ENCODE measurements at places on chromosomes 2 and 18.

- no peak for DNase-seq
Measured at GRCh38 chr18:58698701-58699193, 27.5 kb downstream of the MALT1 start.

DNA sequence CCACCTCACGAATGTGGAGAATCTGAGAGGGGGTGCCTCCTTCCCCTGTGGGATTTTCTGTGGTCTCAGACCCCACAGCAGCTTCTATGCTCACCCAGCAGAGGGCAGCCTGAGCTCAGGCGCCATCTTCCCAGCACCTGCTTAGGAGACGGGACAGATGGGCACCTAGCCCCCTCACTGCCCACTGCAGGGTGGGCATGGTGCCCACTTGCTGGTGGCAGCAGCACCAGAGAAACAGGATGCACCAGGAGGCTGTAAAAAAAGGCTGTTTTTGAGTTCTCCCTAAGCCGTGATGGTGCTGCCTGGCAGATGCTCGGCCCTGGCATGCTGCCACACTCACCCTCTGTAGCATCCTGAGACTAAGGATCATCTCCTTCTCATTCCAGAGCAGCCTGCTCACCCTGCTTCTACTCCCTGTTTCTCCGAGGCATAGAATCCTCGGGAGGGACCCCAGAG lies 19.1 kb upstream of the SLC20A1 start:
- peak; percentile 47 for DNase-seq

DNA sequence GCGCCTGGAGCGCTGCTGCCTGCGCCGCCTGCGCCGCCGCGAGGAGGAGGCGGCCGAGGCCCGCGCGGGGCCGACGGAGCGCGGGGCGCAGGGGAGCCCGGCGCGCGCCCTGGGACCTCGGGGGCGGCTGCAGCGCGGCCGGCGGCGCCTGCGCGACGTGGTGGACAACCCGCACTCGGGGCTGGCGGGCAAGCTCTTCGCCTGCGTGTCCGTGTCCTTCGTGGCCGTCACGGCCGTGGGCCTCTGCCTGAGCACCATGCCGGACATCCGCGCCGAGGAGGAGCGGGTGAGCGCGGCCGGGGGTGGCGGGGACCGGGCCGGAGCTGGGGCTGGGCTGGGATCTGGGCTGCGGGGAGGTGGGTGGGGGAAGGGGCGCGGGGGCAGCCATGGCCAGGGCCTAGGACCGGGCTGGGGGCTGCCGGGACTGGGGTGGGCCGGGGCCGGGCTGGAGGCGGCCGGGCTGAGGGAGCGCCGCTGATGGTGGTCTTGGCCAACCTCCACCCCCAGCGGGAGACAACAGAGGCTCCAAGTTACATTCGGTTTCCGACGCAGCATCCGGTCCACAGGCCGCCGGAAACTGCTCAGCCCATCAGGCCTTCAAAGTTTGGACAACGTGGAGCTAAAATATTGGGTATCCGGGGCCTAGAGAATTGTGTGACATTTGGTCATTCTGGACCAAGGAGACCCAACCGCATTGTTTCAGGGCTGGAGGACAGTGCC lies 66.4 kb downstream of the KCNG2 start:
- DNase-seq, result no peak

- no peak for DNase-seq
Measured at GRCh38 chr2:235654103-235654813, 160.4 kb downstream of the AGAP1 start.

DNA sequence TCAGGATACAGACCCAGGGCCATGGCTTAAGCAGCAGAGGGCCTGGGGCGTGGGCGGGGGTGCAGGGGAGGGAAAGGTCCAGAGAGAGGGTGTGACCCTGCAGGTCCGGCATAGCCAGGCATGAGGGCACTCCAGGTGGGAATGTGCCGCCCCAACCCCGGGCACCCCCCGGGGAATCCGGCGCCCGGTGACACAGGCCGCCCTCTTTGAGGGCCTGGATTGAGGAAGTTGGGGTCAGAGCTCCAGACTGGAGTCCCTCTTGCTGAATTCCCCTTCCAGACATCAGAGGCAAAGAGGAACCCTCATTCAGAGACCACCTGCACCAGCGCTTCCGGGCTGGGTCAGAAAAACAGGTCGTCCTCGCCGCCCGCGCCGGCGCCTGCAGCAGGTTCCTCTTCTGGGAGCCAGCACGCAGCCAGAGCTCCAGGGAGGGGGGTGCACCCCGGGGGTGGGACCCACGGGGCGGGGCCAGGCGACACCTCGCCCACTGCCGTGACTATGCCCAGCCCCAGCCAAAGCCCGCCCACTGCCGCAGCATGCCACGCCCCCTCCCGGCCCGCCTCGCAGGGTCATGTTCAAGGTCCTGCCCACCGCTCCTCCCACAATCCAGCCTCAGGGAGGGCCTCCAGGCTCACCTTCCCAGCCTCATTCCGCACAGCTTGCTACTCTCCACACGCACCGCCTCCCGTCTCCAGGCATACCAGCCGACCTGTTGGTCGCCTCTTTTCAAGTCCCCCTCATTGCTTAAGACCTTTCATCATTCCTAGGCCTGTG lies 98.3 kb upstream of the ID2 start:
- DNase-seq, result peak; percentile 75

GRCh38 chr18:36247036-36247435 lies 50.5 kb upstream of the FHOD3 start:
- no peak for DNase-seq

DNA sequence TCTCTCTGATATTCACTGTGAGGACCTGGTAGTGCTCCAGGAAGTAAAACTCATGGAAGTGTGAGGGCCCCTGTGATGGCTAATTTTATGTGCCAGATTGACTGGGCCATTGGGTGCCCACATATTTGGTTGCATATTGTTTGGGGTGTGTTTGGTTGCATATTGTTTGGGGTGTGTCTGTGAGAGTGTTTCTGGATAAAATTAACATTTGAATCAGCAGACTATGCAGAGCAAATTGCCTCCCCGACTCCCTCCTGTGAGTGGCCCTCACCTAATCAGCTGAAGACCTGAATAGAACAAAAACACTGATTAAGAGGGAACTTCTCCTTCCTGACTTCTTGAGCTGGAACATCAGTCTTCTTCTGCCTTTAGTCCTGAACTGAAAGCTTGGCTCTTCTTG lies 173.3 kb upstream of the LINC00305 start:
- no peak for DNase-seq

- no peak for DNase-seq
Measured at GRCh38 chr2:9443526-9443925, 20.1 kb downstream of the CPSF3 start.

GRCh38 chr2:43136011-43136799 lies 90.2 kb downstream of the ZFP36L2 start:
- no peak for DNase-seq

DNA sequence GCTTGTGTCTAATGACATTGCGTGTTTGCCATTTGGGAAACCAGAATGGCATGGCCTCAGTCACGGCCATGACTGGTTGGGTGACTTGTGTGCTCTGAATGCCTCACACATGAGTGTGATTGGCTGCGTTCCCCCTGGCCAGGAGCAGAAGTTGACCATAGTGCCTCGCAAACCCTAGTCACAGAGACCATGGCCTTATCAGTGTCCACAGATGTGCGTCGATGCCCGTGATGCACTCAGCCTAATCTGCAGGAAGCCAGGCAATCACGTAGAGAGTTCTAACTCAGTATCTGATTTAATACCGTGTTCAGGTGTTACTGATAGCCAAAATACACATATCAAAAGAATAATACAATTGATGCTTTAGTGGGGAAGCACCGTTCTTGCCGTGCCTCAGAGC lies 64.0 kb downstream of the BOLA3 start:
- DNase-seq, result no peak

GRCh38 chr18:77001041-77001440 lies 131.5 kb downstream of the MBP start:
- DNase-seq, result no peak

GRCh38 chr2:64362562-64363026 lies 91.4 kb upstream of the LGALSL start:
- no peak for DNase-seq

GRCh38 chr2:173456960-173457359 lies 102.3 kb downstream of the CDCA7 start:
- no peak for DNase-seq

DNA sequence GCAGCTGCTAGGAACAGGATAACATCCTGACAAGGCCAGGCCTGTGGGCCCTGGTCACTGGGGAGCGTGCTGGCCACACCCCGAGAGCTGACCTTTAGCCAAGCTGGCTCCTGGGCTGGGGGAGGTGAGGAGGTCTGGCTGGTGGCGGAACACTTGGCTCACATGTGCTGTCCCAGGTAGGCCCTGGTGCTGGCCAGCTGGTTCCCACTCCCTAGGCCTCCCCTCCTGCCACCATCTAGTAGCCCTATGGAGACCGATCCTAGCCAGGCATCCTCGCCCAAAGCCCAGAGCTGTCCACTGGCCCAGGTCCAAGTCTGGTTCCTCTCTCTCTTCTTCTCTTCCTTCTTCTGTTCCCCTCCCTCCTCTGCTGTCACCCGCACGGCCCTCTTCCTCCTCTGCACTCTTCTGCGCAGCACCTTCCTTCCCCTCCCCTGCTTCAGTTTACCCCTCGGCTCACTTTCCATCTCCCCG lies 52.4 kb downstream of the TNS1 start:
- DNase-seq, result no peak

DNA sequence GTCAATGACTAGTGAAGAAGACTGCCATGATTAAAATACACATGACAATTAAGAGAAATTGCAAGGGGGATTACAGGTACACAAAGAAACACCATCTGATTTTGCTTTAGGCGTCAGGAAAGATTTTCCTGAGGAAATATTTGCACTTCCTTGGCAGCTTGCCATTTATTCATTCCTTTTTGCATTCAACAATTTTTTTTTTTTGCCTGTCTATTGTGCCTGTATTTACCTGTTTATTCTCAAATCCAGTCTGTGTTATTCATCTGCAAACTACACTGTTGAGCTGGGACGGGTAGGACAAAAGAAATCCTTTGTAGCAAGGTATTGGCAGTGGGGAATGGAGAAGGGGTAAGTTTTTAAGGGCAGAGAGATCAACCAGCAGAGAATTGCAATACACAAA lies 31.8 kb downstream of the SMAD2 start:
- DNase-seq, result no peak

GRCh38 chr2:69250981-69251380 lies 136.0 kb downstream of the GFPT1 start:
- no peak for DNase-seq

DNA sequence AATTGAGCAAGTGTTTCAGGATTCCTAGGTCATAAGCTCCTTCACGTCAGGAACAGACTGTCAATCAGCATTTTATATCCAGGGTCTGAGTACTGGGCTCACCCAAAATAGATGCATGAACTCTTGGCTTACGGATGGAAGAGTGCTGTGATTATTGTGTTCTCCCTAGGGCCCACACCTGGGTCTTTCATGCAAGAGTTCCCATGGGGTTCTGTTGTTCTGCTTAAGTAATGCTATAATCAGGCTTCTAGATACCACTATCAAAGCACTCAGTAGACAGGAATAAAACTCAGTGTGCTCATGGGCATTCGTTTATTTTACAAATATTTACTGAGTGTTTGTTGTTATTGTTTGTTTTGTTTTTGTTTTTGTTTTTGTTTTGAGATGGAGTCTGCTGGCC lies 46.4 kb upstream of the PMAIP1 start:
- DNase-seq, result no peak

GRCh38 chr18:32373995-32374394 lies 96.7 kb downstream of the GAREM1 start:
- no peak for DNase-seq

DNA sequence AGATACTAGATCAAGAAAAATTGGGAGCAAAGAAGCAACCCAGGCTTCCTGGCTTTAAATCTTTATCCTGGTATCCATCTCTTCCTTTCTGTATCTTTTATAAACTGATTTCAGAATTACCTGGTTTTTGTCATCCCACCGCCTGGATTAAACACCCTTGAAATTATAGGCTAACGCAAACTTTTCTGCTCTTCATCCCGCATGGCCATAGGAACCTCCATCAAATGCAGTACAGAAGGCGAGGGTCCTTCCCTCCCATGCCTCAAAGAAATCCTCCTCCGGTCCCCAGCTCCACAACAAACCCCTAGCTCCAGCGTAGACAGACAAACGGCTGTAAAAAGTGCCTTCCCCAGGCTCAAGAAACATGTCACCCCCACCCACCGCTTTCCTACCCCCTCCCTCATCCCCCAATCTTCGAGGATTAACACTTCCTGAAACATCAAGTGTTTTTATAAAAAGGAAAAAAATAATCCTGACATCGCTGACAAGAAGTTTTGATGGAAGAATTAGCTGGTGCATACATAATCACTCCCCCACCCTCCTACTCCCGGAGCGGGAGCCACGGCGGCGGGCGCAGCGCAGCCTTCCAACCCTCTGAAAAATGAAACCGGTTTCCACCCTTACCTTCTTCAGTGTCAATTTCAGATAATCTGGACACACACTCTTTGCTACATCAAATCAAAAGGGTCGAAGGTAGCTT lies 7.6 kb downstream of the DLX1 start:
- DNase-seq, result no peak

- no peak for DNase-seq
Measured at GRCh38 chr18:46220116-46220515, 115.9 kb downstream of the HAUS1 start.

- no peak for DNase-seq
Measured at GRCh38 chr2:7691961-7692656, 774.9 kb downstream of the RNF144A start.

DNA sequence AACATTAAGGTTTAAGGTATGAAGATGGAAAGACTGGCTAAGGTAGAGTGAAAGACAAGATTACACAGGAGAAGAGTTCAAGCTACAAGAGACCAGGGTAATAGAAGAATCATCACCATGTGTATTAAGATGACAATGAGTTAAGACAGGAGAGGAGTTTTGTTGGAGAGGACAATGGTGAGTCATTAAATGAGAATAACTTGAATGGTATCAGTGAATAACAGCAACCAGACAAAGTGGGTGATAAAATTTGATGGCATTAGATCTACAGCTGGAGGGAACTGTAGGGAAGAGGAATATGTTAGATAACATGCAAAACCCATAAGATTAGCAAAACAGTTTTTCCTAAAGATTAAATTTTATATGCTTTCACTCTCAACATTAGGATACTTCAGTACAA lies 18.8 kb upstream of the ENOSF1 start:
- no peak for DNase-seq

GRCh38 chr2:238133499-238134392 lies 4.7 kb upstream of the KLHL30 start:
- no peak for DNase-seq

DNA sequence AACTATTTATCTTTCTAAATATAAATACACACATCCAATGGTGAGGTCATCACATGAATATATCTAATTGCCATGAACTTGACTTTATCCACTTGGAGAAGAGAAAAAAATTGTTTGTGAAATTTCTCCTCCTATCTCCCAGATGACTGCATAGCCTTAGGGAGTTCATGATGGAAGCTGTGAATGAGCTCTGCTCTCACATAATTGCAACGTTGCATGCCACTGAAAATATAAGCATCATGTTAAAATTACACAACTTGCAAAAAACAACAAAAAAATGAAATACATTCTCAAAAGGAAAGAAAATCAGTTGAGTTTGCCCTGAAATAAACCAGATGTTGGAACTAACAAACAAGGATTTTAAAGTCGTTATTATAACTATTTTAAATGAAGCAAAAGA lies 50.6 kb upstream of the OSR1 start:
- DNase-seq, result no peak

GRCh38 chr18:13026583-13027270 lies 35.6 kb downstream of the CEP192 start:
- no peak for DNase-seq

Data from memory B cell (primary cell).